Activated T-cell treated with anti-CD3 and anti-CD28 coated beads, Interleukin-2, amount 50 U/mL, for 72 hours (primary cell): ENCODE measurements at places on chromosomes 1 and 21.

DNA sequence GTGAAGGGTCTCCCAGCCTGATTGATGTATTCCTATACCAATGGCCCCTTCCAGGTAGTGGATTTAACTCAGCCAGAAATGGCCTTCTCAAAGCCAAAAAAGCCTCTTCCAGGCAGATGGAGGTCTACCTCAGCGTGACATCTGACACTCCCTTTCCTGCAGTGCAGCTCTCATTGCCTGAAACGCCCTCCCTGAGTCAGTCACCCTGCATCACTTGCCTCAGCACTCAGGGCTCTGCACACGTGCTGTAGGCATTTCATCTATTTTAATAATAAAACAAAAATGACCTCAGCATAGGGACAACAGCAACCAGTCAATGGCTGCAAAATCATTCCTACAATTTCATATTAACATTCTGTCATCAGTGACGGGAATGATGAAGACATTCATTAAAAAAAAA is 64.4 kb upstream of the GJA5 start:
- no peak for DNase-seq

GRCh38 chr1:109877317-109877771 is 33.3 kb upstream of the CSF1 start:
- DNase-seq: no peak

DNA sequence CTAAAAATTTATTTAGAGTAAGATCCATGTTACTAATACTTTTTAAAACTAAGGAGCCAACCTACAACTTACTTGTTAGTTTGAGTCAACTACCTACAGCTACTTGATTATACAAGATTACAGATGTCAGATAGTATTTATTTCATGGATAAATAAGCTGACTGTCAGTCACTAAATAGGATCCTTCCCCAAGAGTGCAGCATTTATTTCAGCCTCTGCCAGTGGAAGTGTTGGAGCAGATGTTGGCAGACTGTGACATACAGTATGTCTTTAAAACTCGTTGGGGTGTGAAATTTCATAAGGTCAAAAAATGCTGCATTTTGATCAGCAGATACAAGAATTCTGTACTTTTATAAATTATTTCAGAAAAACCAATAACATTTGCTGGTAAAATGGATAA is 156.2 kb downstream of the AKT3 start:
- DNase-seq: no peak

DNA sequence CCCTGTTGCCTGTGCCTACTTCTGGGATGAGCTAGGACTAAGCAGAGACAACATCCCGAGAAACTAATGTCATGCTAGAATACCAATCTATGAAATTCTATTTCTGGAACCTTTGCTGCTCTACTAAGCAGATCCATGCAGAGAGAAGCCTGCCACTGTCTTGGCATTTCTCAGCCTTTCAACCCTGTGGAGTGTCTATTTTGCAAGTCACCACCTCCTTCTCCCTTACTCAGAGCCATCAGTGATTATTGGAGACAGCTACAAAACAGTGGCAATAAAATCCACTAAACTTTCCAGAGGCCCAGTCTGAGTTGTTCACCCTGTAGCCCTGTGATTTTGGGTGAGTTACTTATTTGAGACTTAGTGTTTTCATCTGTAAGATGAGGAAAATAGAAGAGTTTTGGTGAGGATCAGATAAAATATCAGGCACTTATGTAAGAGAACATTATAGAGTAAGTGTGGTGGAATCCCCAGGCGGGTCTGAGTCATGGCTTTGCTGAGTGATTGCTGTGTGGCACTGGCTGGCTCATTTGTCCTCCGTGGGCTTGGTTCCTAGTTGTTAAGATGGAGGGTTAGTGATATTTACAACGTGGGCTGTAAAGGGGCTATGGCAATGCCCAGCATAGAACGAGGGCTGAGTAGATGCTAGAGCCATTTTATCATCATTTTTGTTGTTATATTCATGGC is 61.1 kb downstream of the FMN2 start:
- DNase-seq: no peak

DNA sequence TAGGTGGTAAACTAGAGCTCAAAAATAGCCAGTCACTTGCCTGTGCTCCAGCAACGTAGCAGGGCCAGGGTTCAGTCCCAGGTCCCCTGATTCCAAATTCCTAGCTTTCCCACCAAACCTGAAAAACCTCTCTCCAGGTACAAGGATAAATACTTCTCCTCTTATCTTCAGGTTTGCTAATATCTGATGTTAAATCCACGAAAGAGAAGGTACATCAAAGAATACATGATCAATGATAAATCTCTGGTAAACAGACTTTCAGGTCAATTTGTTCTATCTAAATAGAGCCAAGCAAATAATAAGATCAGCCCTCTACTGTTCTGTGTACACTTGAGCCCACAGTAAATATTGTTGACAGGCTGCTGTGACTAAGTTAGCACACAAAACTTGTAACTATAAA is 52.1 kb upstream of the AKT3 start:
- DNase-seq: no peak
